ENCODE measurements at places on chromosomes 5 and 9. TPM values are rescaled to one million over a fixed set of nuclear protein-coding genes. Genes with fewer than 3 reads are reported as not detected.
A peak's percentile ranks its signal among the peaks of the same experiment; 100 is the strongest.

Gene PCDHA7
- total RNA-seq, result not detected

Gene SPATA24
- 6.4 TPM for total RNA-seq

Gene FGF10
- total RNA-seq, result not detected

Gene OBP2B
- not detected for total RNA-seq

Gene CHSY3
- not detected for total RNA-seq

Gene ARSB
- 12.7 TPM for total RNA-seq

- no peak for DNase-seq
These were observed 1.2 kb downstream of the TNFSF8 start for GRCh38 chr9:114929201-114929600.

GRCh38 chr5:126219616-126220015 is 203.6 kb upstream of the GRAMD2B start:
- no peak for DNase-seq

DNA sequence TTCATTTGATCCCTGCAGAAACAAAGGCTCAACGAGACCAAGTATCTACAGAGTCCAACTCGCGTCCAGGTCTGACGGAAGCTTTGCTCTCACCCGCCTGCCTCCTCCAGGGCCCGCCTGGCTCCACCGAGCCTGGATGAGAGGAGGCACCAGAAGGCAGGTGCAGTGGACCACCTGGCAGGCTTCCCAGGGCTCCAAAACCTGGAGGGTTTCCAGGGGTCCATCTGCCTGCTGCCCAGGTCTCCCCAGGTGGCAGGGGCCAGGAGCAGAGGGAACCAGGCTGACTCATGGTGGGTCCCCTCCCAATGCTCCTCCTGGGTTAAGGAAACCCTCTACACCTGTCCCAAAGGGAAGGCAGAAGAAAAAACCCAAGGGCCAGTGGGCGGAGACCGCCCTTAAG is 59.5 kb downstream of the VAV2 start:
- DNase-seq, result no peak

- DNase-seq, result no peak
These were observed 159.0 kb upstream of the MEF2C start for GRCh38 chr5:89041976-89042375.

- no peak for DNase-seq
These were observed 704 bp upstream of the LHX6 start for GRCh38 chr9:122229485-122229837.

- DNase-seq, result no peak
These were observed 265.8 kb upstream of the GRIA1 start for GRCh38 chr5:153224651-153225050.

- no peak for DNase-seq
These were observed 5.2 kb downstream of the ZNF346 start for GRCh38 chr5:177027665-177028064.

DNA sequence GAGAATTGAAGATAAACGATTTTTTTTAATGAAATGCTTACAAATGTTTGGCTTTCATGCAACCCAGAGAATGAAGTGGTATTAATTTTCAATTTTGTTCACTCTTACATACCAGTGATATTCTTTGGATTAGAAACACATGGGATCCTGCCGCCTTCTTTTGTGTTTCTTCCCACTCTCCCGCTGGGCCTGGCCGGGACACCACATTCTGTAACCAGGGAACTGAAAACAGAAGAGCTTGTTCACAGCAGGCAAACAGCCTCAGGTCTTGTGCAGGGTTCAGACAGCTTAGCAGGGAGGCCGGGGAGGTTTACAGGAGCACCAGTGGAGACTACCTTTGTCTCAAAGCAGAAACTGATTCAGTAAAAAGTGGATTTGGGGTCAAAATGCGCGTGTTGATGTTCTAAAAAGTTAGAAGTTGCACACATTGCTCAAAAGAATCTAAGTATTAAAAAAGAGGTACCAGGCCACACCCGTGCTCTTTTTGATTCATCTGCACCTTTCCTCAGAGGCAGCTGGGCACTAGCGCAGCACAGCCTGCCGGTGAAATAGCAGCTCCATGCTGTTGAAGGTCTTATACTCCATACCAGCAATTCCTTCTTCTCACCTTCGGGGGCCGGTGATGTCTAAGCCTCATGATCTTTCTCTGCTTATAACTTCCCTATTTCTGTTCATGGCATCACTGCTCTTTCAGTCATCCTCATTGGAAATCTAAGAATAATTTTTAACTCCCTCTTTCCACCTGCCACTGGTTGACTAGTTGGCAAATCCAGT is 67.1 kb downstream of the GRAMD2B start:
- no peak for DNase-seq

DNA sequence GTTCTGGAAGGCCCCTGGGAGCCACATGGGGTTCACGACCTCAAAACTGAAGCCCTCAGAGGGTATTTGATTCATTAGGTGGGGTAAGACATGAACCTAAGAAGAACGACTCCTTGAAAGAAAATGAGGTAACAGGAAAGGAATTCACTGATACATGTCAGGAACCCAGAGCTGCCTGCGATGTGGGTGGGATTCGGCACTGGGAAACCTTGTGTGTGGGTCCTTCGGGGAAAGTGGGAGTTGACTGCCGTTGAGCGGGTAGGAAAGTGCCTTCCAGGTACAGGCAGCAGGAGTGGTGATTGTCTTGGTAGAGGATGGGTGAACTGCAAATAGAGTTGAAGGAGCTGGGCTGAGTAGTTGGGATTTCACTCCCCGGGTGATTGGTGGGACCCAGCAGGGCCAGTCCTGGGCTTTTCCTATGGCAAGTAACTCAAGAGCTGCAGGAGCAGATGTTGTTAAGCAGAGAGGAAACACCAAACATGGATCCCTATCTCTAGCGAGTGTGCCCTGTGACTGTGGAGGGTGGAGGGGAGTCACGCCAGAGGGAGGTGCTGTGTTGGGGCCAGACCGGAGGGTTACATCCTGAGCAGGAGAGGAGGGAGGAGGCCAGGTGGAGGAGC is 30.8 kb downstream of the ANKRD33B start:
- no peak for DNase-seq

GRCh38 chr5:143653766-143654282 is 158.1 kb upstream of the HMHB1 start:
- DNase-seq, result no peak

- DNase-seq, result no peak
These were observed 20.8 kb downstream of the LHFPL2 start for GRCh38 chr5:78627766-78628165.

DNA sequence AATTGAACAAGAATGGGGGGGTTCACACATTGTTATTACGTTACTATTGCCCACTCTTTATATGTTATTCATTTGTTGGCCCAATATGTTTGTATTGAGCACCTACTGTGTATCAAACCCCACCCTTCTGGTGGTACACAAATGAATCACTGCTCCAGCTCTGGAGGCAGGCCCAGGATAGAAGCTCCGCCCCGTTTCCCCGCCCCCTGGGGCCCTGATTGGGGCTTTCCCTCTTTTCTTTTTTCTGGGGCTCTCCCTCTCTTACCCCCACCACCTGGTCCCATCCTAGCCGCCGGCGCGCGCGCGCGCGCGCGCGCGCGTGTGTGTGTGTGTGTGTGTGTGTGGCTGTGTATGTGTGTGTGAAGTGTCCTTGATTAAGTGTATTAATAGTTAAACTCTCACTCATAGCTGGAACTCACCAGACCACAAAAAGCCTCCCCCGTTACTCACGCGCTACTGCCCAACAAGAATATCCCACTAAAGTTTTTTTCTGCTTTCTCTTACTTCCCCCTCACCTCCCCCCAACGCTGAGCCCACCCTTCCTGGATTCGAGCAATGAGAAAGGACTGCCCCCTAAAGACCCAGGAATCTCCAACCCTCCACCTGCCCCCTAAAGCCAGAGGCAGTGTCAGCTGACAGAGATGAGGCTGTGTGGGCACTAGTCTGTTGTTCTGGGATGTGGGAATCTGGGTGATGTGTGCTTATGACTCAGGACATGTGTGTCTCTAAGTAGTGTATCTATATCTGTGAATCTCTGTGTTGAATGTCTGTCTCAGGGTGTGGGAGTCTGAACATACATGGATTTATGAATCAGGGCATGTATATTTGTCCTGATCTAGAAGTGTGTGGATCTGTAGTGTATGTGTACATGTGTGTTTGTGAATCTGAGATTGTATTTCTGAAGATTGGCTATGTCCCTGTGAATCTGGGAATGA is 4.0 kb downstream of the CXXC5 start:
- DNase-seq, result peak; percentile 91
